ENCODE measurements at places on chromosomes 11 and 22. TPM values are rescaled to one million over a fixed set of nuclear protein-coding genes. Genes with fewer than 3 reads are reported as not detected.

SYNGR1 gene
- 12.8 TPM for total RNA-seq

CCDC88B gene
- 7.1 TPM for total RNA-seq

CD248 gene
- total RNA-seq, result not detected

SESN3 gene
- 1.5 TPM for total RNA-seq

UBASH3B gene
- total RNA-seq, result 99.8 TPM

E2F8 gene
- 2.7 TPM for total RNA-seq

IGSF9B gene
- total RNA-seq, result 0.64 TPM

ASRGL1 gene
- 12.2 TPM for total RNA-seq

PATE2 gene
- total RNA-seq, result not detected

SLC22A8 gene
- not detected for total RNA-seq

ACAD8 gene
- 18.0 TPM for total RNA-seq

DEUP1 gene
- not detected for total RNA-seq

GRCh38 chr11:62627713-62628112, 5.9 kb upstream of the B3GAT3 start:
- no peak for DNase-seq

DNA sequence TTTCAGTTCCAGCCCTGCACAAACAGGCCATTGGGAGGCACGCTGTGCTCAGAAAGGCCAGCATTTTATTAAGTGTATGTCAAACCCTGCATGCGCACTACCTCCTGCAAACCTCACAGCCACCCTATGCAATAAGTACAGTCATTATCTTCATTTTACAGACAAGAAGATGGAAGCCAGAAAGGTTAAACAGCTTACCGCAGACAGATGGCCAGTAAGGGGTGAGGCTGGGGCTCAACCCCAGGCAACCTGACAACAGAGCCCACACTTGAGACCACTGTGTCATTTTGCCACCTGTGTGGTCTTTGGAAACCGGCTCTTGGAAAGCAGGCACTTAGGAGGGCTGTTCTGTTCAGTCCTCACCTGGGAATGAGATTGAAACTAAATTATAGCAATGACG, 142.3 kb downstream of the NXPE2 start:
- DNase-seq, result no peak

DNA sequence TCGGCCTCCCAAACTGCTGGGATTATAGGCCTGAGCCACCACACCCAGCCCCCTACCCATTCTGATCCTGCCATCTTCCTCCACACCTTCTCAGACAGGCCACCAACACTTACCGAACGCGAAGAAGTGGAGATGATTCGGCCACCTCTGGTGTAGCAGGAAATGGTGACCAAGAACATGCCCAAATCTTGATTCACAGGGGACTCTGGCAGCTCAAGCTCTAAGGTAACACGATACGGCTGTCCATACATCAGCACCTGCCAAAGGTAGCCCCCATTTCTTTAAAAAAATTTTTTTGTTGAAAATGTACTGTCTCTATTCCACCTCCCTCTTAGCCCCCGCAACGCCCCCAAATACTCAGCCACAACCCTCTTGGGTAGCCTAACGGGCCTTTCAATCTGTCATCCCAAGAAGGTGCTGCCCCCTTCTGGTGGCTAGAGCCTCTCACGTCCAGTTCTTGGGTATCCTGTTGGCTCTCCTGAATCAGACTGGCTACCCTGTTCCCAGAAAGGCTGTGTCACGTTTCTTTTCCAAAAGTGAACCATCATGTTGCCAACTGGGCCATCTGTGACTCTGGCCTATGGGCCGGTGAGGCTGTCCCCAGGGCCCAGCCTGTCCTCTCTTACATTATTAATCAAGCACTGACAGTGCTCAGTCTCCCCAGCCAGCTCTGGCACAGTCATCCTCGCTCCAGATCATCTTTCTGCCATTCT, 5.3 kb upstream of the LRRN4CL start:
- peak; percentile 62 for DNase-seq

GRCh38 chr22:26289611-26290101, 120.4 kb downstream of the SEZ6L start:
- DNase-seq, result no peak

- DNase-seq, result no peak
These were observed 86.0 kb upstream of the GRIK4 start for GRCh38 chr11:120425527-120425926.

- no peak for DNase-seq
These were observed 57.5 kb downstream of the ABTB2 start for GRCh38 chr11:34300026-34300925.

GRCh38 chr22:37996515-37997246, 12.3 kb upstream of the SOX10 start:
- DNase-seq, result no peak

- peak; percentile 27 for DNase-seq
These were observed 69.1 kb downstream of the CTTN start for GRCh38 chr11:70467201-70468085.

GRCh38 chr22:42430528-42431125, 1.6 kb downstream of the NFAM1 start:
- no peak for DNase-seq

- DNase-seq, result no peak
These were observed 24.8 kb upstream of the FNBP4 start for GRCh38 chr11:47791774-47792430.

- DNase-seq, result no peak
These were observed 65.2 kb downstream of the CSTPP1 start for GRCh38 chr11:47001781-47002181.

GRCh38 chr22:26072621-26073020, 96.6 kb upstream of the SEZ6L start:
- DNase-seq, result no peak

DNA sequence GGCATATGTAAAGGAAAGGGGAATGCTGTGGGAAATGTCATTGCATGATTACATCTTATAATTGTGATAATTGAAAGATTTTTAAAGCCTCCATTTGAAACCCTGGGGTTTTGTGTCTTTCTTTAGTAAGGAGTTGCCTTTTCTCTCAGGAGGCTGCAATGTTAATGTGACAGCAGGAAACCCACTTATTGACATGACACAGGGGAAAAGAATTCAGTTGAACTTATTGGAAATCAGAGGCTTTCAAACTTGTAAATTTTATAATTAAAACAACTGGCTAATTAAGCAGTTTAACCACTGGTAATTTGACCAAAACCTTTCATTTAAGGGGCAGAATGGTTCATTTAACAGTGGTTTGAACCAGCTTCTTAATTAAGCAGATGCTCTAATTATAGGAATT, 31.2 kb downstream of the MRPL48 start:
- peak; percentile 10 for DNase-seq

DNA sequence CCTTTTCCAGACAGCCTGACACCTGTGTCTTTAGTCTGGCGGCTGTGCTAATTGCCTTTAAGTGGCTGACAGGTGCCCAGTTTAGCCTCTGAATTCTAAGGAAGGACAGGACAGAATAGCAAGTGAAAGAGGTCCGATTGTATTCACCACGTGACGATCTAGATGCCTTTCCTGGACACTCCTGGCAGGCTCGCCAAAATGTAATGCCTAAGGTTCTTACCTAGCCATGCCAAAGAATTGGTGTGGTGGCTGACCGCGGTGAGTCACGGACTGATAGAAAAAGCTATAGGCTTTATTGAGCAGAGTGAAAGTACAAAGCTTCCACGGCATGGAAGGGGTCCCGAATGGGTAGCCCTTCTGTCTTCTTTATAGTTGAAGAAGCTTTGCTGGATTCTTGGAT, 26.7 kb downstream of the ANKRD42 start:
- peak; percentile 65 for DNase-seq

DNA sequence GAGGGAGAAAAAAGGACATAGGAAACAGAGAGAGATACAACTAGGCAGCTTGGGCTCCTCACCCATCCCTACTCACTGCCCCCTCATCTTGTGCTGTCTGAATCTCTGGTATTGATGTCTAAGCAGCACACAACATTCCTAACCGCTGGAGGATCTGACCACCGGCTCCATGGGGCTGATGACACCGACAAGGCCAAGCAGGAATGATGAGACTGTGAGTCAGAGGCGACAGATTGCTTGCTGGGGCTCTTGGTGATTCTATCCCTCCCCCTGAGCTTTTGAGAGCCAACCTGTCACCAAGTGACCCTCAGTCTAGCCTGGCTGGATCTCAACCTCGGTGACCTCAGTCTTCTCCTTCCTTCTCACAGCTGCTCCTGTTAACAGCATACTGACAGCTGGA, 13.8 kb downstream of the PAMR1 start:
- peak; percentile 83 for DNase-seq

DNA sequence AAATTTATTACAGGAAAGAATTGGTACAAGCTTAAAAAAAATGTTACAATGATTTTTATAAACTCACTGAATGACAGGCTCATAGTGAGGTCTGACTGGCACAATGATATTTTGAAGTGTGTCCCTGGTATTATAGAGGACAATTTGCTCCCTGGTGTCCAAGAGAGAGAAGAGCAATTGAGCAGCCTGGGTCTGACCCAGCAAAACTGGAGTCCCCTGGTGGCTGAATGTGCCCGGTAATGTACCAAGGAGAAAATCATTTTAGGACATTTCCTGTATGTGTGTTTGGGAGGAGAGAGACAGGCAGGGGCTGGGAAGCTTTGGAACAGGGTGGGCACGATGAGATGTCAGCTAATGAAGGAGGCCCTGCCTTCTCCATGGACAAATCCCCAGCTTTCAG, 125.3 kb downstream of the APOL5 start:
- peak; percentile 71 for DNase-seq

All from HT1080 (cell line).